GM06990 (cell line): ENCODE measurements at places on chromosomes 6 and 20.
A peak's percentile ranks its signal among the peaks of the same experiment; 100 is the strongest.

- DNase-seq = no peak
Observed at GRCh38 chr6:14630016-14630415, 512.4 kb downstream of the CD83 start.

GRCh38 chr20:50153153-50153499 lies 397 bp downstream of the PEDS1 start:
- DNase-seq = no peak

DNA sequence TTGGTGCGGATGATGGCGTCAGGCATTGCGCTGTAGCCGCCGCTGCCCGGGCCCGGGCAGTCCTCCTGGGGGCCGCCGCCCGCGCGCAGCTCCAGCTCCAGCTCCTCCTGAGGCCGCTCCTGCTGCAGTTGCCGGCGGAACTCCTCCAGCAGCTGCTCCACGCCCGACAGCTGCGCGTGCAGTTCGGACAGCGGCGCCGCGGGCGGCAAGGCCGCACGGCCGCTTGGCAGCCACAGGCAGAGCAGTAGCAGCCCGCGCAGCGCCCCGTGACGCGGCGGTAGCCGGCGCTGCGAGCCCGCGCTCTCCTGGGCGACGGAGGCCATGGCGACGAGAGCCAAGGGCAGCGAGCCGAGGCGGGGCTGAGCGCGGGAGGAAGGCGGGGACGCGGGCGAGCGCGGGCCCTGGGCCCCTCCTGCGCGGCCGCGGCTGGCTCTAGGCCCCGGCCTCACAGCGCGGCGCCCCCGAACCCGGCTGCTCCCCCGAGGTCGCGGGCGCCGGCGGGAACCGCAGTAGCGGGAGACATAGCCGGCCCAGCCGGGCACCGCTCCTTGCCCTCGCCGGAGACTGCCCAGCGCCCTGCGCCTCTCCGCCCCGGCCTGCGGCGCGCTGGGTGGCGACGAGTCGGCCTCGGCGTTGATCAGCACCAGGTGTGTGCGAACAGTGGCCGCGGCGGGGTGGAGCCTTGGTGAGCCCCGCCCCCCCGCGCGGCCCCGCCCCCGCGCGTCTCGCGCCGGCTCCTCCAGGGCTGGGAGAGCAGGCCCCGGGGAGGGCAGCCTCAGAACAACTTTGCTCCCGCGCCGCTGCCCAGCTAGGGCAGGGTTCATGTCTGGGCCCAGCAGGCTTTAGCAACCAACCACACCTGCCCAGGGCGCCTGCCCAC lies at the start of gene LRP11:
Gene LRP11 (minus strand): TSS at position 662 of the 880 bp plus-strand sequence. CDS start 339 bp downstream, at position 323.
- DNase-seq = peak; percentile 80

- no peak for DNase-seq
Observed at GRCh38 chr6:46998436-46999017, 43.6 kb downstream of the ADGRF1 start.

DNA sequence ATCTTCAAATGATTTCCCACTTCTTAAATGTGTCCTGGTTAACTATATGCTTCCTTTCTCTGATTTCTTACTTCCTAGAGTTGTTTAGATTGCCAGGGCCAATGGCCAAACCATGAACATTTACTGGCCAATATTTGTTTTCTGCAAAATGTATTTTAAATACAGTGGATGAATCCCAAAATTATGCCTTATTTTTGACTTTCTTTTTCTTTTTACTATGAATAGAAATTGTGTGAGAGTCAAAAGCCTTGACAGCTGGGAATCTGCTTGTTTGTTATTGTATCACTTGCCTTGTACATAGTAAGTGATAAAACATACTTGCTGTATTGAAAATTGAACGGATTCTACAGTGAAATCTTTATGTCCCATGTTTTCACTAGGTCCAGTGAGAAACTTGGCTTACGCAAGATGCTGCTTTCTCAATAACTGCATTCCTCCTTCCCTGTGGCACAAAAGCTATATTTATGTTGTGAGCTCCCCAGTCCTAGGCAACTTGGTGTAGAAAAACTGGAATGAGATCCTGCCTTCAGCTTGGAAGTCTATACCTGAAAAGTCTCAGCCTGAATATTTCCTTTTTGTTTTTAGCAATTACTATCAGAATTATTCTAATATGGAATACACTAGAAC lies 295.2 kb downstream of the EPHA7 start:
- DNase-seq = no peak

- no peak for DNase-seq
Observed at GRCh38 chr6:393391-394221, 2.1 kb downstream of the IRF4 start.

DNA sequence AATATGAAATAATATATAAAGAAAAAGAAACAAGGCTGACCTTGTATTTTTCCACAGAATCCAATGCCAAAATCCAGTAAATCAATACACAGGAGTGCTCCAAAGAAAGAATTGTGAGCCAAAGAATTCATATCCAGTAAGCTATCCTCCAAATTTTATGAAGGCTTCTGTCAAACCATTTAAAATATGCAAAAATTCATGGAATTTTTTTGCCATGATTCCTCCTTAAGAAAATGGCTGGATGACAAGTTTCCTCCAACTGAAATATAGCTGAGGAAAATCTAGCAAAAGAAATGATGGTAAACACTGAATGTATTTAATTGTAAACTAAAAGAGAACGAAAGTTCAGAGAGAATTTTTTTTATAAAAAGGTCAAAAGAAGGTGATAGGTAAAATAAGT lies 290.3 kb downstream of the UBE3D start:
- DNase-seq = no peak

DNA sequence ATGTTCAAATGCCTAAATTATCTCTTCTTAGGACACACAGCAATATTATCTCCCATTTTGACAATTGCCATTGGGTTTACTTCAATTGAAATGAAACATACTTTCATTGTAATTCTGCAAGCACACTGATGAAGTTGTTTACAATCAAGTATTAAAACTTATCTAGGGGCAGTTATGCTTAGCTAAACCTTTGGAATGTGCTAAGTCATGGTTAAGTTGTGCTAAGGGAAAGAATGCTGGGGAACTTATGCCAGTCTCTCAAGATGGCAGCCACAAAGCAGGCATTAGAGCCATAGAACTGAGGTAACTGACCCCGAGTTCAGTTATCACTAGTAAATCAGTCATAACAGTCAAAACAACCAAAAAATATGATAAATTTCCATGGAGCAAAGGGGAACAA lies 59.1 kb upstream of the NT5E start:
- DNase-seq = no peak

GRCh38 chr20:18665135-18665534 lies 77.3 kb downstream of the DTD1 start:
- no peak for DNase-seq

DNA sequence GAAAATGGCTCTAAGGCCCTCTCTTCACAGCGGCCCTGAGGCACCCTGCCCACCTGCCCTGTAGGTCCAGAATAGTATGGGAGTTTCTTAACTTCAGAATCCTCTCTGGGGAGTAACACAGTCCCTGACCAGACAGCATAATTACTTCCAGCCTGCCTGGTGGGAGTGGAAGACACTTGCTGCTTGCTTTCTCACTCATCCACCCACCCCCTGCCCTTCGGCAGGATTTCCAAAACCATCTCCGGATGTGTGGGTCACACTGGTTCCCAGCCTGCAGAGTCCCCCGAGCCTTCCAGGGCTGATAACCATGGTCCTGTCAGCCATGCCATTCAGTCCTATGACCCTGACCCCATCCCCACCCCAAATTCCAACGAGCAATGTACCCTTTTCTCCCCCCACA lies 5.4 kb downstream of the SLC29A1 start:
- no peak for DNase-seq

DNA sequence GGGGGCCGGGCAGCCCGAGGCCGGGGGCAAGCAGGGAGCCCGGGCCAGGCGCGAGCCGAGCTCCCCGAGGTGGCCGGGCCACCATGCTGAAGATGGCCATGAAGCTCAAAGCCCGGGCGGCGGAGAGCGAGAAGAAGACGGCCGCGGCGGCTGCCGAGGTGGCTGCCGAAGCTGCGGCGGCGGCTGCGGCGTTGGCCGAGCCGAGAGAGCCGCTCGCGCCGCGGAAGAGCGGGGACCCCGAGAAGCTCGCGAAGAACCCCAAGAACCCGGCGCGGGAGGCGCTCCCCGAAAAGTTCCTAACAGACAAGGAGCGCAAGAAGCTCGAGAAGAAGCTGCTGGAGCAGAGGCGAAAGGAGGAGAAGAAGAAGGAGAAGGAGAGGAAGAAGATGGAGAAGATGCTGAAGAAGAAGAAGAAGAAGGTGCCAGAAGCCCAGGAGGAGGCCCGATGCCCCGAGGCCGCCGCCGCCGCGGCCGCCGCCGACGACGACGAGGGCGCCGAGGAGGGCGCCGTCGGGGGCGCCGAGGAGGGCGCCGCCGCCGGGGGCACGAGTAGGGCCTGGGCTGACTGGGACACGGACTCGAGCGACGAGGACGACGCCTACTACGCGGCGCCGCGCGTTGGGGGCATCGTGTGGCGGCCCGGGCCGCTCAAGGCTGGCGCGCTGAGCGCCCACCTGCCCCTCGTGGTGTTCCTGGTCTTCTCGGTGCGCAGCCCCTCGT lies 37.4 kb downstream of the GNAS start:
- DNase-seq = peak; percentile 41

GRCh38 chr6:81820980-81821379 lies 68.5 kb upstream of the TENT5A start:
- DNase-seq = peak; percentile 1

- DNase-seq = no peak
Observed at GRCh38 chr6:53618219-53618618, 47.3 kb downstream of the KLHL31 start.

- no peak for DNase-seq
Observed at GRCh38 chr6:80605165-80605989, 498.9 kb downstream of the BCKDHB start.

GRCh38 chr6:28537065-28537464 lies 11.4 kb downstream of the GPX5 start:
- DNase-seq = no peak

DNA sequence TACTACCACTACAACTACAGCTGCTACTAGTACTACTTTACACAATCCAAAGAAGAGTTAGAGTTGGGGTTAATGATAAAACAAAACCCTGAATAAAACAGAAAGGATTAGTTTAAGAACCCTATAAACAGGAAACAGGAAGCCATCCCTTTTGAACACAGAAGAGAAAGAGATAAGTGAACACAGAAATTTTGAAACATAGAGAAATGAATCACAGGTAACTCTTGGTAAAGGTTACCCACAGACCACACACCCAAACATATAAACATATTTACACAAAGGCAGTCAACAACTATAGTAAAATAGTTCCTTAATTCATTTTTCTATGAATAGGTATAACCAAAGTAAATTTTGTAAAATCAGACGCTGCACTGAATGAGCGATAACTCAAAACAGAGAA lies 98.1 kb downstream of the RNGTT start:
- DNase-seq = no peak

DNA sequence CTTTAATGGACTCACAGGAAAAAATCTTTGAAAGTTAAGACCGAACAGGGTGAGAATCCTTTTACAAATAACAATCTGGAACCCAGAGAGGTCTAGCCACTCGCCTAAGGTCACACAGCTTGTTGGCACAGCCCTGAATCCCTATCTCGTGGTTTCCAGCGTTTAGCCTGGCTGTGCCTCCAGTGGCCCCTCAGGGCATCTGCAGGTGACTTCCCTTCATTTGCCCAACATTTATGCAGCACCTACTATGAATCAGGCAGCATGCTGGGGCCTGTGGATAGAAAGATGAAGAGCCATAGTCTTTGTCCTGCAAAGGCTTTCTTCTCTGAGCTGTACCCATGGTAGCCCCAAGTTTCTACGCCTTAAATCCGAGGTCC lies 2.6 kb upstream of the NR2E1 start:
- DNase-seq = no peak

- DNase-seq = no peak
Observed at GRCh38 chr20:52001999-52002666, 189.4 kb downstream of the ZFP64 start.

GRCh38 chr6:3837781-3838180 lies 11.4 kb upstream of the FAM50B start:
- DNase-seq = no peak

DNA sequence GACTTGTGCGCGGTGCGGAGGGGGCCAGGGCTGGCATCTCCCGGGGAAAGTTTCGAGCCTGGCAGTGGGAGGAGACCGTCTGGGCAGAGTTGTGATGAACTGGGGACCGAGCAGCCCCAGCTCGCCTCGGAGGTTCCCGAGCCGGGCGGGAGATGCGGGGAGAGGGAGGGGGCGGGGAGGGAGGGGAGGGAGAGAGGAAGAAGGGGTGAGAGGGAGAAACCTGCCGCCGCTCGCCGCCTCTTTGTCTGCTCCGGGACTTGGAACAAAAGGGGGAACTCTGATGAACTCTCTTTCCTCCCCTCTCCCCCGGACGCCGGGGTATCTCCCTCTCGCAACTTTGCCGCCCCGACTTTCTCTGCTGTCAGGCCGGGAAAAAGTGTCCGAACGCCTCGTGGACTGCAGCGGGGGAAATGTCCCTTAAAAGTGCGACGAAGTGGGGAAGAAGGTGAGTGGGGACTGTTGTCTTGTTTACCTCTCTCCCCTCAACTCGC lies 72.7 kb downstream of the SOX4 start:
- peak; percentile 30 for DNase-seq

- DNase-seq = no peak
Observed at GRCh38 chr6:101203664-101204063, 189.8 kb upstream of the GRIK2 start.

GRCh38 chr20:15565786-15566185 lies 1007.5 kb downstream of the KIF16B start:
- DNase-seq = no peak
